ENCODE measurements at places on chromosomes 2 and 18.

DNA sequence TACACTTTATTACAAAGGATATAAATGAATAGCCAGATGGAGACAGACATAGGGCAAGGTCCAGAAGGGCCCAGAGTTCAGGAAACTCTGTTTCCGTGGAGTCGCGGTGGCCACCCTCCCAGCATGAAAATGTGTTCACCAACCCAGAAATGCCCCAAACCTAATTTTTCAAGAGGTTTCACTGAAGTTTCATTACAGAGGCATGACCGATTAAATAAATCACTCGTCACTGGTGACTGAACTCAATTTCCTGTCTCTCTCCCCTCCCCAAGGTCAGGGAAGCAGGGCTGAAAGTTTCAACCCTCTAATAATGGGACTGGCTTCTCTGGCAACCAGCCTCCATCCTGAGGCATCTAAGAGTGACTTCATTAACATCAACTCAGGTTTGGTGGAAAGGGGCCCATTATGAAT, 22.4 kb downstream of the USP40 start:
- no peak for DNase-seq

GRCh38 chr2:171386627-171387026, 47.2 kb downstream of the METTL8 start:
- no peak for DNase-seq

- DNase-seq, result no peak
Measured at GRCh38 chr2:5391362-5391761, 300.8 kb upstream of the SOX11 start.

DNA sequence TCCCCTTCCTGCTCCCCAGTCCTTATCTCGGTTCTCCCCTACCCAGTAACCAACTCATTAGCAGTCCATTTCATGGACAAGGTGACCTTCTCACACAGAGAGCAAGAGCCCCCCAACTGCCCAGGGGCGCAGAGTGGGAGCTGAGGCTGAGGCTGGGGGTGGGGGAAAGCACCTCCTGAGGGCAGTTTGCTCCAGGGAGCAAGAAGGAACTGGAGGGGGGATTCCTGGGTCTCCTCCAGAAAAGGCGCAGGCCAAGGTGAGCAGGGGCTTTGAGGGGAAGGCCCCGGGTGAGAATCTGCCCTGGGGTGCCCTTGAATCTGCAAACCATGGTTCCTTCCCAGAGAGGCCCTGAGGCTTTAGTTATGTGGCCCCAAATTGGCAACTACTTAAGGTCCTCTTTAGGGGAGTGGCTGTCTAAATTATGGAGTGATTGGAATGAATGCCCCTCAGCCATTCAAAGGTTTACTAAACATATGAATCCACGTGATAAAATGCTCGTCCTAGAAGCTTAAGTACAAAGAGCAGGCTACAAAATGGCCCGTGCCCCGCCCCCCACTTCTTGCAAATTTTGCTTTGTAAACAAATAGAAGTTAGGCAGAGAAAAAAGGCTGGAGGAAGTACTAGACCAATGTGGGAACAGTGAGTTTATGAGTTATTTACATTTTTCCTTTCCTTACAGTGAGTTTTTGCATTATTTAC, 123.5 kb upstream of the HS6ST1 start:
- DNase-seq, result no peak

DNA sequence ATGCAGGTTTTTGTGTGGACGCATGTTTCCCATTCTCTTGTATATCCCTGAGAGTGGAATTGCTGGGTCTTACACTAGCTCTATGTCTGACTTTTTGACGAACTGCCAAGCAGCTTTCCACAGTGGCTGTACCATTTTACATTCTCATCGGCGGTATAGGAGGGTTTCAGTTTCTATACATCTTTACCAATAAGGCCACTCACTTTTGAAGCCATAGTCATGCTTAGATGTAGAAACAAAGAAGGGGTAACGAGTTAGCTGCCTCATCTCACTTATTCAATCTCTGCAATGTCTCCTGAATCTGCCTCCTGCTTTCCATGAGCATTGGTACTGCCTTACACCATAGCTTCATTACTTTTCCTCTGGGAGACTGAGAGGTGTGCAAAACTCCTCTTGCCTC, 47.4 kb downstream of the MMADHC start:
- no peak for DNase-seq

- DNase-seq, result no peak
Measured at GRCh38 chr2:95310216-95310615, 13.1 kb downstream of the KCNIP3 start.

GRCh38 chr2:179764710-179765109, 96.7 kb downstream of the ZNF385B start:
- no peak for DNase-seq

GRCh38 chr18:7514796-7515440, 52.2 kb upstream of the PTPRM start:
- no peak for DNase-seq

- DNase-seq, result no peak
Measured at GRCh38 chr2:216618785-216619184, 14.4 kb upstream of the IGFBP2 start.

DNA sequence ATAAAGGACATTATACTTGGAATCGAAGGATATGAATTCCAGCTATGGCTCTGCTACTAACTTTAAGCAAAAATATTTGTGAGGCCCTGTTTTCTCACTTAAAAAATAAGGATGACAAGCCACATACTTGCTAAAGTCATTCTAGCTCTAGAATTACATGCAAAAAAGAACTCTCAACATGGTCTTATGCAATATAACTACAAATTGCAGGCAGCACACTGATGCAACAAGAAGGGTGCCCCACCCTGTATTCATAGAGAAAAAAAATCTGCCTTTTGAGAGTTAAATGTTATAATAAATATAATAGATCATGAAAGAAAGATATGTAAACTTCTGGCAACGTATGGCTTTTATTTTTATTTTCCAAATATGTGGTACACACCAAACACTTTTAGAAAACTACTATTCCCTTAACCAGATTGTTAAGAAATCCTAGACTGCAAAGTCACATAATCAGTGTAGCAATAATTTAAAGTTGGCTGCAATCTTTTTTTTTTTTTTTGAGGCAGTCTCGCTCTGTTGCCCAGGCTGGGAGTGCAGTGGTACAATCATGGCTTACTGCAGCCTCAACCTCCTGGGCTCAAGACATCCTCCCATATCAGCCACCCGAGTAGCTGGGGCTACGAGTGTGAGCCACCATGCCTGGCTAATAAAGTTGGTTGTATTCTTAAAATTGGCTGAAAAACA, 40.2 kb upstream of the WDSUB1 start:
- no peak for DNase-seq

DNA sequence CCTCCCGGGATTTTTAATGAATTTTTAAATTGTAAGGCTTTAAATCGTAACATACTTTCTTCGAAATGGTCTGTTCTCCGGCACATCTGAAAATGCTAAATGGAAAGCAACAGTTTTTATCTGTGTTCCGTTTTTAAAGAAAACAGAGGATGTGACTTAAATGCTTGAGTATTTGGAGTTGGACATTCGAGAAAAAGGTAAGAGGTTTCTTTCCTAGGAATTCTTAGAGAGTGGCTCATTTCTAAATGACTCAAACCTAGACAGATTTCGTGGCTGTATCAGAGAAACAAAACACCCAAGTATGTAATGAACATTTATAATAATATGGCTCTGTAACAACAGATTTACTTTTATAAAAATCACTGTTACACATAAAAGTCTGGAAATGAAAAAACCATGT, 177.6 kb upstream of the CCDC68 start:
- no peak for DNase-seq

DNA sequence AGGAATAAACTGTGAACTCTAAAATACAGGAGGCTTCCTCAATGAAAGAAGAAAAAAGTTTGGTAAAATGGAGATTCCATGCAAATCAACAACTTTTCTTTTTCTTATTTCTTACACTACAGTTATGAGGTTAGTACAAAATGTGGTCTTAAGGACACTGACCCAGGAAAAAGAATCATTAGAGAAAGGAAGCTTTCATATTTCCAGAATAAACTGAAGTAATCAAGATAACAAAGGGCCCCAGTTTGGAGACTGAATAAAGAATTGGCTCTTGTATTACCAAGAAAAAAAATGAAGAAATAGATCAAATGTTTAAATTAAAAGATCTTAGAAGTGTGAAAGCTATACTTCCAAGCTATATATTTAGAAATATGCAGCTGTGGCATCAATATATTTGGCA, 72.3 kb downstream of the SLC66A3 start:
- DNase-seq, result no peak

GRCh38 chr2:181438261-181438660, 18.9 kb upstream of the ITGA4 start:
- no peak for DNase-seq

DNA sequence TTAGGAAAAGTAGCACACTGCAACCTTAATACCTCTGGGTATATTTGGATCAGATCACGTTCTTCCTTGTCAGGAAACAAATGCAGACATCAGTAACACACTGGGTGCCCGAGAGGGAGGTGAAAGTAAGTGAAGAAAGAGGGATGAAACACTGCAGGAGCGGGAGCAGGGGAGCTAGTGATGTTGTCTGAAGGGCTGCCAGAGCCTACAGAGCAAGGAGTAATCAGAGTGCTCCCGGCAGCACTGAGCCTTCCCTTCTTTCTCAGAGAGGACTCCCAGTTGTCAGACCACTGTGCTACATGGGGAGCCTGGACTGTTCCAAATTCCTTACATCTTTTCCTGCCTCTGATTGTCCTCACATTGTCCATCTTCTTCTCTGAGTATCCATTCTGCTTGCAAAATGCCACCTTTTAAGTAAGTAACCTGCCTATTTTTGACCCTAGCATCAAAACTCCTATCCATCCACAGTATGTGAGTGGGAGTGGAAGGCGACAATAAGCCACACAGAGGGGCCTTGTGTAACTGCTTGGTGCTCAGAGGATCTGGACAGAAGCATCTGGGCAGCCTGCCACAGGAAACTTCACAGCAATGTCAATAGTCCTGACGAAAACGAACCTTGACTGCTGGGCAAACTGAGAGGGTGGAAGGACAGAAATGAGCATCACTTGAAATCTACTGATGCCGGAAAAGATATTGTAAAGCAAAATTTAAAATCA, 10.8 kb upstream of the NAB1 start:
- DNase-seq, result no peak

DNA sequence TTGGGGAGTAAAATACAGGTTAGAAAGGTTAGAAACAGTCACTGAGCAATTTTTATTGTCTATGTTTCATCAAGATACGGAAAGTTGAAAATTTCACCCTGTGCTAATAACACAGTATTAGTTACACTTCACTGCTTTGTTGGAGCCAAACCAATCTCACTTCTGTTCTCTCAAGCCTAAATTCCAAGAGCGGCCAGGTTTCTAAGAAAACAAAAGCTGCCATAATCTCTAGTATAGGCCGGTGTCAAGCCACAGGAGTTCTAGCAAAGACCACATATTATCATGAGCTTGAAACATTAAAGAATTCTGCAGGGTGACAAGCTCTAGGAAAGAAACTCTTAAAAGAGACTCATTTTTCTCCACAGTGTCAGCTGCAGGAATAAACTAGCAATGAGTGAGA, 128.7 kb downstream of the TXNL1 start:
- no peak for DNase-seq

GRCh38 chr2:173934895-173935294, 30.3 kb downstream of the SP3 start:
- DNase-seq, result no peak

GRCh38 chr2:216554286-216554685, 55.6 kb downstream of the RPL37A start:
- DNase-seq, result no peak

DNA sequence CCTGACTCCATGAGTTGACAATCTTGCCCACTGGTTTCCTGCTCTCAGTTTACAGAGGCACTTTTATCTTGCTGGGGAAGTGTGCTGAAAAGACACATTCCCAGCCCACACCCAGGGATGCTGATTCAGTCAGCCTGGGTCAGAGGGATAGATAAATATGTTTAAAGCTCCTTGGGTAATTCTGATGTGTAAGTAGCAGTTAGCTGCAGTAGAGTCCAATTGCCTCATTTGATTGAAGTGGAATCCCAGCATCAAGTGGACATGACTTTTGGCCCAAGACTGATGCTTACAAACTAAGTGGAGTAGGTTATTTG, 29.4 kb downstream of the PSD4 start:
- DNase-seq, result no peak

DNA sequence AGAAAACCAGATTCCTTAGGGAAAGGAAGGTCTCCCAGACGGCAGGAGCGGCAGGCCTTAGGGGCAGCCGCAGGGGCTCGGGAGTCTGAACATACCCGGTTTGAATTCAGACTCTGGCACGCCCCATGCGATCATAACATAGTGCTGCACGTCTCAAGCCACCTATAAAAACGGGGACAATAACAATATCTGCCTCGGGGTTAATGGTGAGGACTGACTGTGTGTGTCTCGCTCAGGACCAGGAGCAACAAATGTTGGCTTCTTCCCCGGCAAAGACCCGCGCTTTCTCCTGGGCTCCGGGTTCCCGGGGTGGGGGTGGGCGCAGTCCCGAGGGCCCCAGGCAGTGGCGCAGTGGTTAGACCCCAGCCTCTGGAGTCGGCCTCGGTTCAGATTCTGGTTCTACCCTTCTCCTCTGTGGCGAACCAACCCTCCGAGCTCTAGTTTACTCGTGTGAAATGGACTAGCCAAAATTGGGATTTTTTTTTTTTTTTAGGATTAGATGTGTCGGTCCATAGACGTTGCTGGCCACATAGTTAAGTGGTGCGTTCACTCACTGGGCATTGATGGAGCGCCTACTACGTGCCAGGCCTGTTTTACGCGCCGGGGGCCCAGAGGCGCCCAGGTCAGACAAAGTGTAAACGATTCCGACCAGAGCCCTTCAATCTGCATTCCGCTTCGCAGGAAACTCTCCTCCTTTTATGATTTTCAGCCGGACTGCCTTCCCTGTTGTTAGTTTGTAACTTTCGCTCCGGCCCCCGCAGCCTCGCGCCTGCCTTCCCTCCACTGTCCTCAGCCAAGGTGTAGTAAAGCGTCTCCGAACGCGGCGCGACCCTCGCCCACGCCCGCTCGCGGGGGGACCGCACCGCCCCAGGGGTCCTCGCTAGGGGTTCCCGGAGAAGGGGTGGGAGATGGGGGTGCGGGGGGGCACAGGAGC, 820 bp upstream of the SH3BP4 start:
- no peak for DNase-seq

DNA sequence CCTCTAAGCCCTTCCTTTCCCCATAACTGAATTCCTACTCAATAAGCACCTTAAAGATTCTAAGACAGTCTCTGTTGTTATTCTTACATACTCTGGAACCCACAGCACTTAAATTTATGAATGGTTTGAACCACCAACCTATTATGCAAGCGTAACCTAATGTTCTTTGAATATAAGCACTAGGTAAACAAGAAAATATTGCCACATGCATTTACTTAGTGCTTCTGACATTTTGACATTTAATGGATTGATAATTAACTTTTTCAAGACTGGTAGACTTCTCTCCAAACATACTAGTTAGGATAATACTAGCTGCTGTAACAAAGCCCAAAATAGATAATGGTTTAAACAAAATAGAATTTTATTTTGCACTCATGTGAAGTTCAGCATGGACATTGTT, 164.8 kb downstream of the ARHGAP15 start:
- DNase-seq, result no peak

- DNase-seq, result no peak
Measured at GRCh38 chr2:229701716-229702115, 12.6 kb downstream of the DNER start.

- no peak for DNase-seq
Measured at GRCh38 chr2:75612862-75613243, 33.7 kb upstream of the MRPL19 start.

GRCh38 chr2:118535818-118536212, 311.6 kb downstream of the EN1 start:
- DNase-seq, result no peak

Data from stimulated activated CD4-positive, alpha-beta T cell treated with anti-CD3 and anti-CD28 coated beads, Interleukin-15, amount 100 ng/mL, for 1 hour (primary cell).